Cortex of kidney (tissue), 1 donor: ENCODE measurements at places on chromosomes 2 and 18.

- no peak for DNase-seq
Observed at GRCh38 chr2:106961328-106961727, 75.4 kb upstream of the ST6GAL2 start.

DNA sequence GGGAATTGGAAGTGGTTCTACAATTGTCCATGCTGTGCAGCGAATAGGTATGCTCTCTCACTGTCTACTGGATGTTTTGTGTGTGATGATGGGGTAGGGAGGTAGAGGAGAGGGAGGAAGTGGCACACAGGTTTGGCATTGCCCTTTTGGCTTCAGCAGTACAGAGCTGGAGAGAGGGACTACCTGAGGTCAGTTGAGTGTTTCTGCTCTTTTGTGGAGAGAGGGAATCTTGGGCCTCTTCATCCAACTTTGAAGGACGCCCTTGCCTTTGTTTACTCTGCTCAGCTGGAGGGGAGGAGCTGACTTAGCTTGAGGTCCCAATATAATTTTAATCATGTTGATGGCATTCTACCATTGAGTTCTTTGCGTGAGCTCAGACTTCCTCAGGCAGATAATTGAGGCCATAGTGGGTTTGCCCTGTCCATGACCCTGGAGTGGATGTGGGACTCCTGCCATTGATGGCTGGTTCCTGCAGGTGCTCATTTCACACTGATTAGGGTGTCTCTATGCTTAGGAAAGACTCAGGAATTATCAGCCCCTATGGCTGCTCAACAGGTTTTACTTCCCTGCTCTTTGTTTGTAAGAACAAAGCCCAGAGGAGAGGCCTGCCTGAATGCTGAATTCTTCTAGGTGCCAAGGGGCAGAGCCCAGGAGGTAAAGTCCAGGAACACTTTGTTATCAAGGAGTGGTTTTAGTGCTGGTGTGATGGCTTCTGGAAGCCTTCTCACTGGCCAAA lies 7.2 kb downstream of the RPIA start:
- DNase-seq, result no peak

- DNase-seq, result no peak
Observed at GRCh38 chr2:100427627-100428258, 10.3 kb upstream of the CHST10 start.

GRCh38 chr2:223952280-223952968 lies 4.8 kb upstream of the MRPL44 start:
- no peak for DNase-seq

- no peak for DNase-seq
Observed at GRCh38 chr2:237319086-237319820, 94.7 kb downstream of the COL6A3 start.

- DNase-seq, result no peak
Observed at GRCh38 chr18:75115514-75115913, 93.4 kb downstream of the PTGR3 start.

DNA sequence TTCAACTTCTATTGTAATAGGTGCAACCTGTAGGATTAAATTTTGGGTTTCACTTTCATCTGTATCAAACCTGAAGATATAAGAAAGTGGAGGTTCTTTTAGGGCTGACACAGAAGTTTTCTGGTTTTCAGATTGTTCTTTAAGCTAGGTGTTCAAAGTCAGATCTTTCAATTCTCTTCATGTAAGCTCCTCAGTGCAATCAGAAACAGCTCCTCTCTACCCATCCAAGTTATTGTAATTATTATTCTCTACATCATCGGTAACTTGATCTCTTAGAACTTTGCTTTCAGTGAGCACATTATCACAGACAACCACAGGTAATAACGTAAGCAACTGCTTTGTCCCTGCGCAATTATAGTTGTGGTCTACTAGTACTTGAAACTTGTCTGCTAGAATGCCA lies 179.4 kb downstream of the MYCN start:
- DNase-seq, result no peak
